ENCODE measurements at places on chromosomes 16 and 17.

DNA sequence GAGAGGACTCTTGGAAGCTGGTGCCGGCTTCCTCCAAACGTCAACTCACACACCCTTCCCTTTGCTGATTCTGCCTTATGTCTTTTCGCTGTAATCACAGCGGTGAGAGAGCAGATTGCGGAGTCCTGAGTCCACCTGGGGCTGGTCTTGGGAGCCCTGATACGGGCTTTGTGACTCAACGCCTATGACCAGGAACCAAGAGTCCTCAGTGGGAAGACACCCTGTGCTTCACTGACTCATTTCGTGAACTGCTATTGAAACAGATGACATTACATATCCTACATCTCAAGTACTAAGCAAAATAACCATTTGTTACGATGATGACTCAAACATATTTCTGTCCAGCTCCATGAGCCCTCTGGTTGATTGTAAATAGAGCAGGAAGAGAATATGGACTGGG is 90.7 kb upstream of the CREBBP start:
- no peak for DNase-seq

- DNase-seq, result no peak
These were observed 2.2 kb downstream of the ARHGEF15 start for GRCh38 chr17:8312251-8312650.

- no peak for DNase-seq
These were observed 456.2 kb upstream of the SALL1 start for GRCh38 chr16:51607201-51607651.

- no peak for DNase-seq
These were observed 239.2 kb downstream of the PRKCA start for GRCh38 chr17:66541461-66542128.

DNA sequence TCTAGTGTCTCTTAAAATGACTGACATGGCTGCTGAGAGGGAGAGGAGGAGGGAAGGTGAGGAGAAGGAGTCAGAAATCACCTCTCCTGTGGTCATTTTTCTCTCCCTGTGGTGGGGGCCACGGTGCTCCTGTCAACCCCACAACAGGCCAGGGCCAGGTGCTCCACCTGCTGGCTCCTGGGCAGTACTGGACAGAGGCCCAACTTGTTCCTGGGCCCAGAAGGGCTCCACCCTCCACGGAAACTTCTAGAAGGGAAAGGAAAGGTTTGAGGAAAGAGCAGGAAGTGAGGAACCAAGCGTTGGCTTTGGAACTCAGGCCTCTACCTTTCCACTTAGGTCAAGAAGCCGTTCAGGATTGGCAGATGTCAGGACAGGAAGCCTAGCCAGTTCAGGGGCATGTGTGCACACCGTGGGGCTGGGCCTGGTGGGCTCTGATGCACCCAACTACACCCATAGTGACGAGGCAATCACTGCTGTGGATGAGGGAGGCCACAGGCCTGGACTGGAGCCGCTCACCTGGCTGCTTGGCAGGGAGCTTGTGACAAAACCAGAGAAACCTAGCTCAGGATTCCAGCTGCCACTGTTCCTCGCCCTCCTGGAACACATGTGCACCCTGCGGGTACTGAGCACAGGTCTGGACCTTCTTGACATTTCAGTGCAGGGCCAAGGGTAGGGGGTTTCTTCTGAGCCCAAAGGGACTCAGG is 36.1 kb downstream of the WNT3 start:
- DNase-seq, result no peak

DNA sequence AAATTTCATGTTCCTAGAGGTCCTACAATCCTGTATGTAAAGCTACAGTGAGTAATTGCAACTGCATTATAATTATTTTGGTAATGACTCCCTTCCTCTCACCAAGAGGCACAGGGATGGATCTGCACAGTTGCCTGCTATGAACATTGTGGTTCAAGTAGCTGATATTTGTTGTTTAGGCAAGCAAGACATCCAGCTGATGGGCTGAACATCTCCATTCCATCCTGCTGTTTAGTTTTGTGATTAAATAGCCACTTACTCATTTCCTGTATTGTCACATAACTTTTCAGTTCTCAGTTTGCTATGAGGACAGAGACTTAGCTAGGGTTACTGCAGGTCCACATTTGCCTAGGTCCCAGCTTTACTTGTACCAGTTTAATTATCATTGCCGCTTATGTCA is 181.2 kb upstream of the TBX2 start:
- no peak for DNase-seq

- no peak for DNase-seq
These were observed 3.3 kb upstream of the HEXIM1 start for GRCh38 chr17:45145035-45145389.

- no peak for DNase-seq
These were observed 325.1 kb upstream of the KCNJ16 start for GRCh38 chr17:69749911-69750310.

DNA sequence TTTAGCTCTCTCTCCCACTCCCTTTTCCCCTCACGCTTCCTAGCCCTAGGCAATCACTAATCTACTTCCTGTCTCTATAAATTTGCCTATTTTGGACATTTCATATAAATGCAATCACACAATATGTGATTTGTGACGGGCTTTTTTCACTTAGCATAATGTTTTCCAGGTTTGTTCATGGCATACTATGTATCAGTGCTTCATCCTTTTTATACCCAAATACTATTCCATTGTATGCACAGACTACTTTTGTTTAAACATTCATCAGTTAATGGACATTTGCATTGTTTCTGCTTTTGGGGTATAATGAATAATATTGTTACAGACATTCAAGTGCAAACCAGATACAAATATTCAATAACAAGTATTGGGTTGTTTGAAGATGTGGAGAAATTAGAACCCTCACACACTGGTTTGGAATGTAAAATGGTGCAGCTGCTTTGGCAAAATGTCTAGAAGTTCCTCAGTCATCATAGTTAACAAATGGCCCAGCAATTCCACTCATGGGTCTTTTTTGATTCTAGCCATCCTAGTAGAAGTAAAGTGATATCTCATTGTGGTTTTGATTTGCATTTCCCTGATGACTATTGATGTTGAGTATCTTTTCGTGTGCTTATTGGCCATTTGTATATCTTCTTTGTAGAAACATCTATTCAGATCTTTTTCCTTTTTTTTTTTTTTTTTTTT is 67.7 kb downstream of the TBX4 start:
- no peak for DNase-seq

- no peak for DNase-seq
These were observed 5.9 kb upstream of the C16orf87 start for GRCh38 chr16:46836534-46837530.

- DNase-seq, result no peak
These were observed 204.9 kb upstream of the KCNJ16 start for GRCh38 chr17:69870091-69870530.

- DNase-seq, result no peak
These were observed 113.2 kb upstream of the MAF start for GRCh38 chr16:79713609-79714309.

GRCh38 chr17:40538936-40539705 is 26.2 kb downstream of the CCR7 start:
- DNase-seq, result no peak
